Sigmoid colon (tissue), 7 donors: ENCODE measurements at places on chromosomes 7 and 10. TPM values are rescaled to one million over a fixed set of nuclear protein-coding genes. Genes with fewer than 3 reads are reported as not detected.

- no peaks in the 10 kb centered on the region for H3K36me3 ChIP-seq
- no peak overlapping the region for H3K27ac ChIP-seq
- H3K27me3 ChIP-seq: no peaks in the 10 kb centered on the region
- H3K4me3 ChIP-seq: no peak overlapping the region
- DNase-seq: no peak
- no peaks in the 10 kb centered on the region for H3K4me1 ChIP-seq
Measured at GRCh38 chr10:61919646-61920215, 18.2 kb downstream of the ARID5B start.

Gene SRI
- polyA plus RNA-seq: 2,603 TPM

Gene MEOX2
- polyA plus RNA-seq: 0.60 TPM

Gene REPIN1
- polyA plus RNA-seq: 50.9 TPM

DNA sequence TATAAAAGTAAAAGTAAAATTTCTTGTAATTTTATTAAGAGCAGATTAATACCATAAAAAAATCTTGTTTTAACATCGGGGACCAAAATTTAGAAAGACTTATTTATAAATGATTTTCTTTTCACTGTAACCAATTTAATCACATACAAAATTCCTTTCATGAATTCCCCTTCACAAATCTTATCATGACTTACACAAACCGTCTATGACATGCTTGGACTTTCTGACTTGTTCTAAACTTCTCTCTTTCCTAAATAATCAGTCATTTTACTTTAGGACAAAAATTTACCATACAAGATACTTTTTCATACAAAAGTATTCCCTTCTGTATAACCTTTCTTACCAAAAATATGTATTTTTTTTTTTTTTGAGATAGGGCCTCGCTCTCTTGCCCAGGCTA is 9.3 kb downstream of the CROT start:
- H3K27me3 ChIP-seq: no peaks in the 10 kb centered on the region
- H3K36me3 ChIP-seq: peaks cover 17% of the 10 kb centered on the region
- H3K4me1 ChIP-seq: no peaks in the 10 kb centered on the region
- no peak for DNase-seq

GRCh38 chr10:129464251-129464650 is 2.8 kb upstream of the MGMT start:
- H3K36me3 ChIP-seq: no peaks in the 10 kb centered on the region
- no peak overlapping the region for H3K4me3 ChIP-seq
- H3K27ac ChIP-seq: no peak overlapping the region
- H3K4me1 ChIP-seq: peaks cover 16% of the 10 kb centered on the region

DNA sequence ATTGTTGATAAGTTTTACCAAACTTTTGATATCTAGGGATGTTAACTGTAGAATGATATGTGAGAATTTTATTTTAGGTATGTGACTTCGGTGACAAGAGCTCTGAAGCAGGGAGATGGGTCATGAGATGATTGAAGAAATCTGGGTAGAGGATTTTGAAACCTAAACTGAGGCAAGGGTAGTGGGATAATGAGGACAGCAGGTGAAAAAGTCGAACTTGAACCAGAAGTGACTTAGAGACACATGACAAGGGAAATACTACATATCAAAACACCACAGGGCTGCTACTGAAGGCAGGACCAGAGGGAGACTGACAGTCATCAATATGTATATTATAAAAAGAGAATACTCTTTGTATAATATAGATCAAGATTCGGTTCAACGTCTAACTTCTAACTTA is 113.2 kb downstream of the WDFY4 start:
- H3K4me1 ChIP-seq: peaks cover 4% of the 10 kb centered on the region
- H3K4me3 ChIP-seq: no peak overlapping the region
- no peak overlapping the region for H3K27ac ChIP-seq
- H3K36me3 ChIP-seq: no peaks in the 10 kb centered on the region

GRCh38 chr10:8485032-8485431 is 430.5 kb downstream of the GATA3 start:
- H3K4me1 ChIP-seq: no peaks in the 10 kb centered on the region
- no peaks in the 10 kb centered on the region for H3K36me3 ChIP-seq
- H3K27ac ChIP-seq: no peak overlapping the region
- H3K27me3 ChIP-seq: no peaks in the 10 kb centered on the region

DNA sequence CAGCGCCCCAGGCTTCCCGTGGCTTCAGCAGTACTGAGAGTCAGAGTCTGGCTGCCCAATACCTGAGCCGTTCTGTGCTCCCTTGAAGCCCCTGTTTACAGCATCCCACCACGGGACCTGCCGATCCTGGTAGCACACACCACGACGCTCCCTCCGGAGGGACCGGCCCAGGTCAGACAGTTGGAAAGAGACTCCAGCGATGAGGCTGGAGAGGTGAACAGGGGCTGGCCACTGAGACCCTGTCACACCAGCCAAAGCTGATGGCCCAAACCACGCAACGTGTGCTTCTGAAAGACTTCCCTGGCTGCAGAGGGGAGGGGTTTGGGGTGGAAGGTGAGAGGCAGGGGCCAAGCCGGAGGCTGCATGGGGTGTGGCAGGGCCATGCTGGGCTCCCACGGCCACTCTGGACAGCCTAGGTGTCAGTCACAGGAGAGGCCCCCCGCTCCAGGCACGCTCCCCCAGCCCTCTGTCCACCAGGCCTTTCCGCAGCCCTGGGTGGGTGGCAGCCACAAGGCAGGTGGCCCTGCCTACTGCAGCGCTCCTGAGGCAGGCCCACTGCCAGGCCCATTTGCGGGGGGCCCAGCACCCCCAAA is 140.2 kb upstream of the CHST15 start:
- no peak for DNase-seq
- H3K4me1 ChIP-seq: peaks cover 12% of the 10 kb centered on the region
- peak overlapping the region; percentile 22 for H3K27ac ChIP-seq
- no peaks in the 10 kb centered on the region for H3K27me3 ChIP-seq

GRCh38 chr7:140593672-140593982 is 47.0 kb downstream of the DENND2A start:
- H3K27ac ChIP-seq: no peak overlapping the region
- no peaks in the 10 kb centered on the region for H3K4me1 ChIP-seq
- no peak overlapping the region for H3K4me3 ChIP-seq
- no peaks in the 10 kb centered on the region for H3K36me3 ChIP-seq

GRCh38 chr10:71089162-71089561 is 123.2 kb upstream of the UNC5B start:
- no peak overlapping the region for H3K4me3 ChIP-seq
- peak; percentile 12 for DNase-seq
- no peaks in the 10 kb centered on the region for H3K4me1 ChIP-seq
- no peak overlapping the region for H3K27ac ChIP-seq
- no peaks in the 10 kb centered on the region for H3K27me3 ChIP-seq
